ENCODE measurements at places on chromosomes 7 and 10.

- peaks cover 5% of the 10 kb centered on the region for H3K36me3 ChIP-seq
- no peaks in the 10 kb centered on the region for H3K27me3 ChIP-seq
- H3K4me1 ChIP-seq = peaks cover 2% of the 10 kb centered on the region
These were observed 17.7 kb downstream of the AIFM2 start for GRCh38 chr10:70114902-70115301.

DNA sequence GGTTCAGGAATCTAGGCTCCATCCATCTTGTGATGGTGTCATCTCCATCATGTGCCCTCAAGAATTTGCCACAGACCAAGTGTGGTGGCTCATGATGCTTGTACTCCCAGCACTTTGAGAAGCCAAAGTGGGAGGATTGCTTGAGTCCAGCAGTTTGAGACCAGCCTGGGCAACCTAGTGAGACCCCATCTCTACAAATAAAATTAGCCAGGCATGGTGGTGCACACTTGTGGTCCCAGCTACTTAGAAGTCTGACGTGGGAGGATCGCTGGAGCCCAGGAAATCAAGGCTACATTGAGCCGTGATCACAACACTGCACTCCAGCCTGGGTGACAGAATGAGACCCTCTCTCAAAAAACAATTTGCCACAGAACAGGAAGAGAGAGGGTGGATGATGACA, 53.0 kb upstream of the SEPHS1 start:
- H3K4me1 ChIP-seq = no peaks in the 10 kb centered on the region
- DNase-seq = no peak
- no peak overlapping the region for H3K4me3 ChIP-seq
- no peak overlapping the region for H3K27ac ChIP-seq
- no peaks in the 10 kb centered on the region for H3K36me3 ChIP-seq

DNA sequence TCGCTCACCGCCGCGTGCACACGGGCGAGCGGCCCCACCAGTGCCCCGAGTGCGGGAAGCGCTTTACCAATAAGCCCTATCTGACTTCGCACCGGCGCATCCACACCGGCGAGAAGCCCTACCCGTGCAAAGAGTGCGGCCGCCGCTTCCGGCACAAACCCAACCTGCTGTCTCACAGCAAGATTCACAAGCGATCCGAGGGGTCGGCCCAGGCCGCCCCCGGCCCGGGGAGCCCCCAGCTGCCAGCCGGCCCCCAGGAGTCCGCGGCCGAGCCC, 3.3 kb downstream of the REPIN1 start:
- H3K4me1 ChIP-seq = peaks cover 39% of the 10 kb centered on the region
- no peaks in the 10 kb centered on the region for H3K27me3 ChIP-seq
- DNase-seq = no peak
- no peak overlapping the region for H3K4me3 ChIP-seq

GRCh38 chr7:132504852-132505251, 71.4 kb downstream of the PLXNA4 start:
- no peak overlapping the region for H3K27ac ChIP-seq
- no peaks in the 10 kb centered on the region for H3K36me3 ChIP-seq
- peaks cover 7% of the 10 kb centered on the region for H3K4me1 ChIP-seq
- H3K27me3 ChIP-seq = peaks cover 12% of the 10 kb centered on the region

DNA sequence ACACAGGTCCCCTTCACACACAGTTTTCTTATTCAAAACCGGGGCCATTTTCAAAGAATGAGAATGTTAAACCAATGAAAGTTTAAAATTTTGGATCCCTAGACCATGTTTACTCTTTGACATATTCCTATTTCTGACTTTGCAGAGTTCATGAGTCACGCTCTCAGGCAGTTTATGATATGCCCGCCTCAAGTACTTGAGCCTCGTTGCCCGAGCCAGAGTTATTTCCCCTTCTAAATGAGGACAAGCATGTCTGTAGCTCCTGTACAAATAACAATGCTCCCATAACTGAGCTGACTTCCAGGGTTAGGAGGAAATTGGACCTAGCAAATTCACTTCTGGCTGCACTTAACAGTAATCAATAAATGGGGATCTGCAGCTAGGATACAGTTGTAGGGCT, 87.9 kb upstream of the PDE1C start:
- no peaks in the 10 kb centered on the region for H3K27me3 ChIP-seq
- no peak overlapping the region for H3K4me3 ChIP-seq
- H3K4me1 ChIP-seq = no peaks in the 10 kb centered on the region
- DNase-seq = no peak

DNA sequence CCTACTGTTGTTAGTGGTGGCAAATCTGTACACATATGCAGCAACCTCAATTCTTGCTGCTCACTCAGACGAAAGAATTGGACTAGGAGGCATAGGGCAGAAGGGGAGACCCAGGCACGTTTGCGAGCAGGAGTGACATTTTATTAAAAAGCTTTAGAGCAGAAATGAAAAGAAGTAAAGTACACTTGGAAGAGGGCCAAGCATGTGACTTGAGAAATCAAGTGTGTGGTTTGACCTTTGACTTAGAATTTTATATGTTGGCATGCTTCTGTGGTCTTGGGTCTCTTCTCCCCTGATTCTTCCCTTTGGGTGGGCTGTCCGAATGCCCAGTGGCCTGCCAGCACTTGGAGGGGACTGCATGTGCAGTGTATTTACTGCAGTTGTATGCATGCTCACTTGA, 205.5 kb upstream of the SEMA3D start:
- H3K27me3 ChIP-seq = no peaks in the 10 kb centered on the region
- H3K36me3 ChIP-seq = no peaks in the 10 kb centered on the region
- H3K27ac ChIP-seq = no peak overlapping the region
- no peak for DNase-seq

DNA sequence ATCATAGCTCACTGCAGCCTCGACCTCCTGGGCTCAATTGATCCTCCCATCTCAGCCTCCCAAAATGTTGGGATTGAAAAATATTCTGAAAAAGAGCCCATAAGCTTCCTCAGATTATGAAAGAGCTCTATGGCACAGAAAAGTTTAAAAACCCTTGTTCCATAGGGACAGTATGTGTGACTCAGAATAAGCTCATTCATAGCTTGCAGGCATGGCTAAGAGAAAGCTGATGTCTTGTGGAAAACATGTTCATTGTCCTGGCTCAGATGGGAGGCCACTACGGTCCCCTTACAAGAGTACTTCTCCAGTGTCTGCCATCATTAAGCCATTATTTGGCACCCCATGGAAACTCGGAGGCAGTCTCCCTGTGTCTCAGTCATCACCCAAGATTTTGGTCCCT, 64.0 kb downstream of the CCDC3 start:
- DNase-seq = no peak
- H3K4me1 ChIP-seq = no peaks in the 10 kb centered on the region
- no peaks in the 10 kb centered on the region for H3K36me3 ChIP-seq
- H3K4me3 ChIP-seq = no peak overlapping the region

DNA sequence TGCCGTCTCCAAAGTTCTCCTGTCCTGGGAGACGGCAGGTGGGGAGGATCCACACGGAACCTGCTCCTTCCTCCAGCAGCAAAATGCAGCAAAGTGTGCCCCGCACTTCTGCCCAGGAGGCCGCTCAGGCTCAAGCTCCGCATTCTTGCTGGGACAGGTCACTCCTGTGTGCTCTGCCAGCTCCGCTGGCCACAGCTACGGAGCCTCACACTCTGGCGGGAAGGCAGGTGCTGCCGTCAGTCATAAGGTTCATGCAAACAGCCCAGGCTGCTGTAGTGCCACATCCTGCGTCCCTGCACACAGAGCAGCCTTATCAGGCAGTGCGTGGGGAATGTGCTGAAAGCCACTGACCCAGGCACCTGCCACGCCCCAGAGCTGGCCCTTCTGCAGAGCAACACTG, 22.4 kb downstream of the ADGRA1 start:
- H3K4me1 ChIP-seq = no peaks in the 10 kb centered on the region
- DNase-seq = no peak

- DNase-seq = no peak
- no peak overlapping the region for H3K27ac ChIP-seq
- peaks cover 46% of the 10 kb centered on the region for H3K36me3 ChIP-seq
- no peaks in the 10 kb centered on the region for H3K27me3 ChIP-seq
- H3K4me3 ChIP-seq = no peak overlapping the region
These were observed 51.1 kb downstream of the HYCC1 start for GRCh38 chr7:22962775-22963350.

DNA sequence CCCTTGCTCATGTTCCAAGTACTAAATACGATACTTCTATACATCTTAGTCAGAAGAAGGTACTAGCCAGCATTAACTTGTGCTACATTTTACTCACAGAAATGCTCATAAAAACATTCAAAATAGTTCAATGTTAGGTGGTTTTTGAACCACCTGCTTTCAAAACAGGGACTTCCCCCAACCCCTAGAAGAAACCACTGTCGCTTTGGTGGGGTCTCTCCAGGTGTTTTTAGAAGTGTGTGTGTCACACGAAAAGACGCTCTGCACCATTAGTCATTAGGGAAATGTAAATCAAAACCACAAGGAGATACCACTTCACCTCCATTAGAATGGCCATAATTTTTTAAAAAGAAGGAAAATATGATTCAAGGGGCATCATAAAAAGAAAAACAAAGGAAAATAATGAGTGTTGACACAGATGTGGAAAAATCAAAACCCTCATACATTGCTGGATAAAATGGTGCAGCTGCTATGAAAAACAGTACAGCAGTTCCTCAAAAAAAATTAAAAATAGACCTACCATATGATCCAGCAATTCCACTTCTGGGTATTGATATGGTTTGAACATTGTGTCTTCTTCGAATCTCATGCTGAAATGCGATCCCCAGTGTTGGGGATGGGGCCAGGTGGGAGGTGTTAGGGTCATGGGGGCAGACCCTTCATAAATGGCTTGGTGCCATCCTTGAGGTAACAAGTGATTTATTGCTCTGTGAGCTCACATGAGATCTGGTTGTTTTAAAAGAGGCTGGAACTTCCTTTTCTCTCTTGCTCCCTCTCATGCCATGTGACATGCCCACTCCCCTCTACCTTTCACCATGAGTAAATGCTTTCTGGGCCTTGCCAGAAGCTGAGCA, 74.2 kb downstream of the MALSU1 start:
- H3K4me3 ChIP-seq = no peak overlapping the region
- DNase-seq = peak; percentile 28
- H3K36me3 ChIP-seq = peaks cover 10% of the 10 kb centered on the region

- no peak overlapping the region for H3K27ac ChIP-seq
- no peaks in the 10 kb centered on the region for H3K4me1 ChIP-seq
- no peaks in the 10 kb centered on the region for H3K36me3 ChIP-seq
- H3K27me3 ChIP-seq = no peaks in the 10 kb centered on the region
These were observed 613.8 kb downstream of the LRMDA start for GRCh38 chr10:76045174-76045573.

- H3K4me3 ChIP-seq = no peak overlapping the region
- H3K27ac ChIP-seq = no peak overlapping the region
- H3K27me3 ChIP-seq = no peaks in the 10 kb centered on the region
- no peaks in the 10 kb centered on the region for H3K36me3 ChIP-seq
These were observed 195.9 kb downstream of the XPNPEP1 start for GRCh38 chr10:109727436-109727835.

GRCh38 chr10:131560706-131561355, 249.3 kb upstream of the TCERG1L start:
- H3K27me3 ChIP-seq = no peaks in the 10 kb centered on the region
- H3K4me1 ChIP-seq = no peaks in the 10 kb centered on the region
- no peak for DNase-seq
- no peak overlapping the region for H3K4me3 ChIP-seq

DNA sequence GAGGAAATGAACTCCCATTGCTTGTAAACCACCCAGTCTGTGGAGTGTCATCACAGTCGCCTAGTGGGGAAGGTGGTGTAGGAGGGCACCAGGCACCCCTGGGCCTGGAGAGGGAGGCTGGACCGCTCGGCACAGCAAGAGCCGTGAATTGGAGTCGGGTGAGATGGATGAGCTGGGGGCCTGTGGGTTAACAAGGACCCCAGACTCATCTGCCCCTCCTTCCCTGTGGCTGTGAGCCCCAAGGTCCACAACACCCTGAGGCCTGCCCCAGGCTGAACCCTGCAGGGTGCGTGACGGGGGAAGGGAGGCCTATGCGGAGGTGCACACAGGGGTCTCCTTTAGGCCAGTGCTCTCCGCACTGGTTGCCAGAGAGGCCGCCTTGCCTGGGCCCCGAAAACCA, 581.4 kb upstream of the FOXK1 start:
- H3K27me3 ChIP-seq = no peaks in the 10 kb centered on the region
- no peak overlapping the region for H3K4me3 ChIP-seq
- no peaks in the 10 kb centered on the region for H3K36me3 ChIP-seq
- DNase-seq = no peak

DNA sequence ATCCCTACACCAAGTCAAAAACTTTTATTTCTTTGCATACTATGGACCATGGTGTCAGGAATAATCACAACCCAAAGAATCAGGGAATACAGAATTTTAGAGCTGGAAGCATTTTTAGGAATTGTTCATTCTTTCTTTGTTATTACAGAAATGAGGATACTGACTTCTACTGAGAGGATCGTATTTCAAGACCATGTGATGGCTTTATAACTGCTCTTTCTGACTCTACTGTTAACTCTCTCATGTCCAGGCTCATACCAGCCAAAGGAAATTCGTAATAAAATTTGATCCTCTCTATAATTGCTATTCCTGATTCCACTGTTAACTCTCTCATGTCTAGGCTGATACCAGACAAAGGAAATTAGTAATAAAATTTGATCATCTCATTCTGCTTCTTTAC, 1050.9 kb upstream of the C7orf33 start:
- H3K4me1 ChIP-seq = no peaks in the 10 kb centered on the region
- no peak overlapping the region for H3K4me3 ChIP-seq
- H3K36me3 ChIP-seq = no peaks in the 10 kb centered on the region
- H3K27ac ChIP-seq = no peak overlapping the region

DNA sequence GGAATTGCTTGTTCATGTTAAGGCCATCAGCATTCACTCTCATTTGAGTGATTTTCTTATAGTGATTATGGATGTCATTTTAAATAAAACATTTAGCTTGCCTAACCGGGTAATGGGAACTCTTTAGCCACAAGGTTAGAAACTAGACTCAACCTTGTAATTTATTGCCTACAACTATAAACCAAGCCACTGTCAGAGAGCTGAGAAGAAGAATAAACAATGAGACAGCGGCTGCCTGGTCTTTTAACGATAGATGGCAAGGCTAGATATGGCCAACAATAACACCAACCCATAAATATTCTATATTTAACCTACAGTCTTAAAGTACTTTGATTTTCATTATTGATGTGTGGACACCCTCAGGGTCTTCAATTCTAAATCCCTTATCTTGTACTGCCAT, 27.8 kb upstream of the INHBA start:
- no peak overlapping the region for H3K4me3 ChIP-seq
- no peak for DNase-seq
- H3K36me3 ChIP-seq = no peaks in the 10 kb centered on the region
- no peak overlapping the region for H3K27ac ChIP-seq
- peaks cover 14% of the 10 kb centered on the region for H3K27me3 ChIP-seq

DNA sequence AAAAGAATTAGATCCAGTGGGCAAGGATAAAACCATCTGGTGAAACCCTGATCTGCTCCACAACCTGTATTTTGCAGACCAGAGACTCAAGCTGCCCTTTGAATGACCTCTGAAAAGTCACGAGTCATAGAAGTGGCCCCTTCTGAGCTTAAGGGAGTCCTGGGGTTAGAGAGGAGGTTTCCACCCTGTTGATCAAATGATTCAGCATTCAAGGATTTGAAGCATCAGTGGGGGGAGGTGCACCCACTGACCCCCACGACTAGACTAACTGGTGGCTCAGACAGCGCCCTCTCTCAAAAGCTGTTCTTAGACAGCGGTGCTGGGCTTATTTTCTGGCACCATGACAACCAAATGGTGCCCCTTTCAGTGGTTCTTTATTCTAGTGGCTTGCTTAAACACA, 44.3 kb downstream of the PLCE1 start:
- no peak overlapping the region for H3K27ac ChIP-seq
- no peaks in the 10 kb centered on the region for H3K27me3 ChIP-seq
- H3K4me1 ChIP-seq = no peaks in the 10 kb centered on the region
- no peak for DNase-seq

- no peak overlapping the region for H3K27ac ChIP-seq
- H3K36me3 ChIP-seq = no peaks in the 10 kb centered on the region
- H3K27me3 ChIP-seq = no peaks in the 10 kb centered on the region
- no peak overlapping the region for H3K4me3 ChIP-seq
These were observed 565.5 kb downstream of the PARD3 start for GRCh38 chr10:34249634-34250033.
